ENCODE measurements at places on chromosomes 3 and 15.
A peak's percentile ranks its signal among the peaks of the same experiment; 100 is the strongest.

DNA sequence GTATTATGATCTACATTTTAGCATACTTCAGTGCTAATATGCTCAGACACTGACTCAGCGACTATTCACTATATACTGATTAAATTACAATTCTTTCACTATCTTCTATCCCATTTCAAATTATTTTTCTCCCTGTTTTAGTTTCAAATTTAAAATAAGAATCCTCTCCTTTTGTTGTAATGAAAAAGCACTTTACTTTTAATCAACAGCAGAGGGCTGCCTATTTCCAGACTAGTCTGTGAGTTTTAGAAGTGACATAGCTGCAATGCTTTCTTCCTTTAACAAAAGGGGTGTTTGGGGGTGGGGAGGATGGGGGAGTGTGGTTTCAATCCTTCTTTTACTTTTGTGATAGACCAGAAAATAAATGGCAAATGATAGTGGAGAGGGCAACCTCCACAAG lies 2.4 kb downstream of the NEDD4 start:
- DNase-seq = no peak

DNA sequence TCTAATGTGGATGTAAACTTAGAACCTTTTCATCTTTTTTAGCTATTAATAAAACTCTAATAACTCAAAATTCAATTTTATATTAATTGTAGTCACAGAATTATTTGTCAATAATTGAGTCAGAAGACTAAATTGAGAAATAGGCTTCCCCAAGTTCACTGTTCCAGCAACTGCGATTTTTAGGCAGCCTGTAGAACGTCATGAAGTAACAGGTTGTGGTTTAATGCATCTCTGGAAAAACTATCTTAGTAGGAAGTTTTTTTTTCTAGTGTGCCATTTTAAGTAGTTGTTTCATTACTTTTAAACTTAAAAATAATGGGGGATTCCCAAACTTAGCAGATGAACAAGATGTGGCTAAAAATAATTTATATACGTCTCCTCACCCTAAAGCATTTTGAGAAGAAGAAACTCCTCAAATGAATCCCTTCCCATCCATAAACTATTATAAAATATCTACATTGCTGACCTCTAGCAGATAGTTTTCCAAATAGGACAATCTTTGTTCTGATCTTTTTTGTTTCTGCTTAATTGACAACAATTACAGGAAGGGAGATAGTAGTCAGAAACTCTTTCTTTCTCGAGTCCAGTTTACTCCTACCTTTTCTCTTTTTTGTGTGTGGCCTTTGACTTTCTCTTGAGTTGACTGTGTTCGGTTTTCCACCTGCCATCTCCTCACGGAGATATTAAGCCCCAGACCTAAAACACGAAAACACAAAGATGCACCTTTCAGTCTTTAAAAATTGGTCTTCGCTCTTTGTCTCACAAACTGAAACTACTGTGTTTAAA lies 43.1 kb downstream of the LRCH3 start:
- no peak for DNase-seq

- no peak for DNase-seq
These were observed 172.3 kb upstream of the TPM1 start for GRCh38 chr15:62870216-62870615.

DNA sequence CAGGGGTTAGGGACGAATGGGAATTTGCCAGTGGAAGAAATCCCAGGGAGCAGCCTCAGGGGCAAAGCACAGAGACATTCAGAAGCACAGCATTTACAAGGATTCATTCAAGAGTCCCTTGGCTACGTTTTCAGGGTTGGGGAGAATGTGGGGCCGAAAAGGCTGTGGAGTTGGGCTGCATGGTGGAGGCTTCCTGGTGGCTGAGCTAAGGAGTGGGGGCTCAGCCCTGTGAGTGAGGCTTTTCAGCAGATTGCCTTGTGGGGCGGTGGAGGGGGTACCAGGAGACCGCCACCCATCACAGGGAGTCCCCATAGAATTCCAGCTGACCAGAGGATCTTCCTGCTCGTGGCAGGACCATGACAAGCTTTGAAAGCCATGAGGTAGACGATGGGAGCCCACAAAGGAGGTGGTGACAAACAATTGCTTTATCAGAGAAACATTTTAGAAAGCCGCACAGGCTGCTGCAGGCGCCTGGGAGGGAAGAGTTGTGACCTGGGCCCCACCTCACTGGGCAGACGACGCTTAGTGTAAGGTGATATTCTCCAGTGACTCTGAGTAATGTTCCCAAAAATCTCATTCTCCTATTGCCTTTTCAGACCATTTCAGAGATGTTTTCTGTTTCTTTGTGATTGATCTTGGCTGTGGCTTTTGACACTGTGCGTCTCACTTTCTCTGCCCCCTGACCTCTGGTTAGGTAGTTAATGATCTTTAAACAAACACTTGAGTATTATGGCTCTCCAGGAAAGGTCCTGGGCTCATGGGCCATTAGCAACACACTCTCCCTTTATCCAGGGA lies 128.0 kb downstream of the DNAJB8 start:
- no peak for DNase-seq

GRCh38 chr15:63056829-63057228 lies 14.3 kb downstream of the TPM1 start:
- DNase-seq = no peak

DNA sequence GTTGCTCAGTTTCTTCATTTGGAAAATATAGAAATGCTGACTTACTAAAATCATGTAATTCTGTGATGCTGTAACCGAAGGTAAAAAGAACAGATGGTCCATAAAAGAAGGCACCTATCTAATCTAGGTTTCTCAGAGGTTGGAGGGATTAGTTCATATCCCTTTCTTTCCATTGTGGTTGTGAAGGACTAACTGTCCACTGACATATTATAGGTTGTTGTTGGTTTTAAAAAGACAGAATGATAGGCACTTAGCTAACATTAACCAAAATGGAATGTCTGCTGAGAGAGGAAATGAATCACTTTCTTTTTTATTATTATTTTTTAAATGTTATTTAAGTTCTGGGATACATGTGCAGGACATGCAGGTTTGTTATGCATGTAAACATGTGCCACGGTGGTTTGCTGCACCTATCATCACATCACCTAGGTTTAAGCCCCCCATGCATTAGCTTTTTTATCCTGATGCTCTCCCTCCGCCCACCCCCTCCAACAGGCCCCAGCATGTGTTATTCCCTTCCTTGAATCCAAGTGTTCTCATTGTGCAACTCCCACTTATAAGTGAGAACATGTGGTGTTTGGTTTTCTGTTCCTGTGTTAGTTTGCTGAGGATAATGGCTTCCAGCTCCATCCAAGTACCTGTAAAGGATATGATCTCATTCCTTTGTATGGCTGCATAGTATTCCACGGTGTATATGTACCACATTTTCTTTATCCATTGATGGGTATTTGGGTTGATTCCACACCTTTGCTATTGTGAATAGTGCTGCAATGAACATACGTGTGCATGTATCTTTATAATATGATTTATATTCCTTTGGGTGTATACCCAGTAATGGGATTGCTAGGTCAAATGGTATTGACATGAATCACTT lies 45.8 kb downstream of the ALDH1A2 start:
- no peak for DNase-seq

DNA sequence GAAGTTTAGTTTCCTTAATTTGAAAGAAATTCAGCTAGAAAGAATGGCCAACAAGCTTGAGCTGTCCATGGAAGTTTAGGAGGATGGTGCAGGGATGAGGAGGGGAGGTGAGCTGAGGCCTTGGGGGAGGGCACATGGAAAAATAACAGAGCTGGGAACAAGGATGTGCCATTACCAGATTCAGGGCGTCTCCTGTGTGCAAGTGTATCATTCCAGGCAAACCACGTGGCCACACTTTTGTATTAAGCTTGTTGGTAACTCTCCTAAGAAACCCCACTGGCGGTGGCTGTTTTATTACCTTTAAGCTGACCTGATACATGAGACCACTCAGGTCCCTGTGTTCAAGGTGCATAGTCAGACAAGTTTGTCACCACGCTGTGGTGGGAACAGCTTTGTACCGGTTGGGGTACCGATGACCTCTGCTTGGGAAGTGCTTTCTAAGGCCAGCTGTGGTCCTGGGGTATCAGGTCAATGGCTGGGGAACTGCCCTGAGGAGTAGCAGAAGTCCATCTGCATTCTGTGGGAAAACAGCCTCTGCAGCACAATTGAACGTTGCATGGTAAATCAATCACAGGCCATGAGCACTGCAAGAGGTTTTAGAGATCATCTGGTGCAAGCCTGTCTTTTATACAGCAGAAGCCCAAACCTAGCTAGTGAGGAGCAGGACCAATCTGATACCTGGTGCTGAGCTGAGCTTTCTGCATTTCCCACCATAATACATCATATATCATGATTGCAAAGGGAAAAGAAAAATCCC lies 235.5 kb downstream of the THSD4 start:
- DNase-seq = no peak

DNA sequence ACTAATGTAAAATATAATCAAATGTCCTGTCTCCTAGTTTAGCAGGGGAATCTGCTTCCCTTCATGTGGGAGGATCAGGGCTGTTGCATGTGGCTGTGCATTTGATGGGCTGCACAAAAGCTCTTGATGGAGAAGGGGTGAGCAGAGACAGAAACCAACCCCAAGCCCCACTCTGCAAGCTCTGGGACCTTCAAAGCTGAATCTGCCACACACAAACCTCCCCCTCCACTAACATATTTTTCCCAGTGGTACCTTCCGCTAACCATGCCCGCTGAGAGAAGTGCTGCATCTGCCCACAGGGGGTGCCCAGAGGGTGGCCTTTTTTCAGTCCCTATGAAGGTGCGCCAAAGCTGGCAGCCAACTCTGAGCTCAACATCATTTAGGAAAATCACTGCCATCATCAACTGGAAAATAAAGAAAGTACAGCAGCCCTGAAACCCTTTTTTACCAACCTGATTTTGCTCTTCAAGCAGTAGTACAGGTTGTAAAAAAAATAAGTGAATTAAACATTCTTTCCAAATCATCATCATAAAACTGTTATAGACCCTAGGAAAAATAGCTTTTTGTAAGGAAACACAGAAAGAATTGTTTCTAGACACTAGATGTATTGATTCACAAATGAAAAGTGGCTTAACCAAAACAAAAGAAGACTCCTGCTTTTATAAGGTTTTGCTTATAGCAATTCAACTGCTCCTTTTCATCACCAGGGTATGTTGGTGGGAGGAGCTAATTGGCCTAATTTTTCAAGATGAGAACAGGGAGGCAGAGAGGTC lies 97.0 kb downstream of the HHLA2 start:
- no peak for DNase-seq

DNA sequence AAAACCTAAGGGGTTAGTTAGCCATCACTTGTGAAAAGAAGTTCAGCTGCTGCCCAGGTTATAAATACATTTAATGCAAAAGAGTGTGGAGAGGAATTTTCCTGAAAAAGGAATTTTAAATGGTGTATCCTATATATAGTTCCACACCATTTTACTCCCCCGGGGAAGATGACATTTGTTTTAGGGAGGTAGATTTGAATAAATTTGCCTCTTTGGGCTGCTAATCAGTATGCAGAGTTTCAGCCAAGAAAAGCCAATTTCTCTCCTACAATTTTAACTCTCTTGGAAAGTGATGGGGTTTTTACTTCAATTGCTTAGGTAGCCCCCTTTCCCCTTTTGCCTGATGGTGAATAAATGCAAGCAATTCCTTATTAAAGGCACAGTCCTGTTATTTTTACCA lies 161.2 kb downstream of the OTOL1 start:
- no peak for DNase-seq

DNA sequence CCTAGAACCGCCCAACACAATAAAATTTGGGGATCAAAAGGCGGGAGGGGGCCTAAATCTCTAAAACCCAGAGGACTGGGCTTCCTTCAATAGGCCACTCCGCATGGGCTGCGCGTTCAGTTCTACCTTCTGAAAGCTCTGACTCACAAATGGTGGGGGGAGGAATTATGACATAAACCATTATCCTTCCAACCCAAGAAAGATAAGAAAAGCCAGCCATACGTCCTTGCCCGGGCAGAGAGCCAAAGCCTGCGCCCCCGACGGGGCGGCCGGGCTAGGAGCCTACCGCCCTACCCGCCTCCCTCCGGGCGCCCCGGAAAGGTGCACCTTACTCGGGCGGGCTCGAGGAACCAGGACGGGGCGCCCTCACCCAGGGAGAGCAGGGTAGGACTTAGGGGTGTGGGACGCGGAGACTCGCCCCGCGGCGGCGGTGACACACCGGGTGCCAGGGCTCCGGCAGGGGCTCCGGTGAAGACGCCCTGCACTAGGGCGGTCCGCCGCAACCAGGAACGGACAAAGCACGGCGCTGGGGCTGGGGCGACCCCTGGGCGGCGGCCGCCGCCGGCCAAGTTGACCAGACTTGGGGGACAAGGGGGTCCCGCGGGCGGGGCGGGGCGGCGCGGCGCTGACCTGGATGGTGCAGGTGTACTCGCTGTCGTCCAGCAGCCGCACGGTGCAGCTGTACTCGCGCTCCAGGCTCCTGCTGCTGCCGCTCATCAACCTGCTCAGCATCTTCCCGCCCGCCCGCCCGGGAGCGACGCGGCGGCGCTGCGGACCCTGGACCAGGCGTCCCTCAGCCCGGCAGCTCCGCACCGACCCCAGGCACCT lies 534 bp downstream of the FRMD5 start:
- peak; percentile 10 for DNase-seq

GRCh38 chr15:67724691-67725375 lies 100.5 kb upstream of the SKOR1 start:
- no peak for DNase-seq

DNA sequence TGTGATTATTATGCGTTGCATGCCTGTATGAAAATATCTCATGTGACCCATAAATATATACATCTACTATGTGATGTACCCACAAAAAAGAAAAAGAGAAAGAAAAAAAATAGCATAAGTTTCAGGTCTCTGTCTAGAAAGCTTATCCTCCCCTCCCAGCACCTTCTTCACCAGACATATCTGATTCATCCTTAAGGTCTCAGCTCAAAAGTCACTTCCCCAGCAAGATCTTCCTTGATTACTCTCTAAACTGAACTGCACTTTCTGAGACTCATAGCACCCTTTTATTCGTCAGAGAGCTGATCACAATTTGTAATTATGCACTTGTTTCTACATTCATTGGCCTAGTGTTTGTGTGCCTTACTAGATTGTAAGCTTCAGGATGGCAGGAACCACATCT lies 11.1 kb upstream of the PTPN9 start:
- DNase-seq = no peak

GRCh38 chr15:64379216-64379960 lies 1.9 kb downstream of the PCLAF start:
- no peak for DNase-seq

GRCh38 chr3:31522152-31522551 lies 10.6 kb upstream of the STT3B start:
- no peak for DNase-seq

GRCh38 chr3:143201045-143201444 lies 81.5 kb downstream of the CHST2 start:
- DNase-seq = no peak

DNA sequence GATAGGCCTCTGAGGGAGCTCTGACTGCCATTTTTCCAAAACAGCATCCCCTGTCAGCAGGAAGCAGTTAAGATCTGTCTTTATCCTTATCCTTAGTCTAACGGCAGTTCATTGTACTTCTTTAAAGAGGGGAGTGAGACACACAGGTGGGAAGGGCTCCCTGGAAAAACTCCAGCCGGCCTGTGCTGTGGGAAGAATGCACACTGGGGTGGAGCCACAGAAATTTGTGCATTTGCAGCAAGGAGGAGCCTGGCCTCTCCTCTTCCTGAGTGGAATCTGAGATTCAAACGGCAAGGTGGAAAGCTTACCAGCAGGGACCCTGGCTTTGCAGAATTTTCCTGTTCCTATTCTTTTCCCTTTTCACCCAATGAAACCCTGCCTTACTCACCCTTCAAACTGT lies 1209.4 kb downstream of the ROBO2 start:
- DNase-seq = no peak

GRCh38 chr3:46395210-46395661 lies 11.6 kb downstream of the CCR5AS start:
- no peak for DNase-seq
